RWPE2 (cell line): ENCODE measurements at places on chromosomes 2 and 18.

GRCh38 chr2:129337076-129337475, 642.4 kb upstream of the RAB6C start:
- no peak for DNase-seq

DNA sequence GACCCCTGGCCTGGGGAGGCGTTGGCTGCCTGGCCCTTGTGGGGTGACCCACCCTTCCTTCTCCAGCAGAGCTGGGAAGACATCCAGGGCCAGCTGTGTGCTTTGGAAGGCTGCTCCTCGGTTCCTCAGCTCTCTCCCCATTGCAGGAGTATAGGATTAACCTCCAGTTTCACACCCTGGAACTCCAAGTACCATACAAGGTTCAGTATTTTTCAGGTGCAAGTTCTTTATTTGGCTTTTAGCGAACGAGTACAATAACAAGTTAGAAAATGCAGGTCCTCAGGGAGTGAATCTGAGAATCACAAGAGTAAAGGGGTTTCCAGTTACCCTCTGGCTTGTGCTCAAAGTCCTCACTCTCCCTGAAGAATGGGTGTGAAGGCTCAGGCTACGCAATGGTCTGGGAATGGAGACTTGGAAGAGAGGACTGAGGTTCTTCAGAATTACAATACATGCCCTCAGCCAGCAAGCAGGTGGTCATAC, 101.2 kb downstream of the APOB start:
- no peak for DNase-seq

DNA sequence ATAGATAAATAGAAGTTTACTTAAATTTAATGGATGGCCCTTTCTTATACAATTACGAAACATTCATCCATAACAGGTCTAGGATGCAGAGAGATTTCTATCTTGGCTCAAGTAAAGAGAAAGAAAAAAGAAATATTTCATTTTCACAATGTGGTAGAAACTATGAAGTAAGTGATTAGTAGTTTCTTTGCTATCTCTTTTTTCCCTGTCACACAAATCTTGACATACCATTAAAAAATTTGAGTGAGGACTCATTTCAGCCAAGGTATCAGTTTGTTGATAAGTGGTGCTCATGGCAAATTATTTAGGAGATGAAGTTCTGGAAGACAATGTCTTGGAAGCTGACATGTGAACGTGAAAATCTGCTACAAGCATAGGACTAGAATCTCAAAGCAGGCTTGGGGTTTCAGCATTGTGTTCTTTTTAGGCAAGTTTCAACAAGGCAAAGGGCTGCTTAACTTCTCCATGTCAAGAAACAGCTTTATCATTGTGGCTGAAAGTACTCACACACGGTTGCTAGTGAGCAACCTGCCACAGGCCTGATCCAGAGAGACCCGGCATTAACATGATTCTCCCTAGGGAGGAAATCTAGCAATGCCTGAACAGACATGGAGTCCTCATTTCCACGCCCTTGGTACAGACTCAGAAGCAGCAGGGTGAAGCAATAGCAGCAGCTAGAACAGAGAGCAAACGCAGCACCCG, 414.6 kb downstream of the DLGAP1 start:
- DNase-seq, result no peak

DNA sequence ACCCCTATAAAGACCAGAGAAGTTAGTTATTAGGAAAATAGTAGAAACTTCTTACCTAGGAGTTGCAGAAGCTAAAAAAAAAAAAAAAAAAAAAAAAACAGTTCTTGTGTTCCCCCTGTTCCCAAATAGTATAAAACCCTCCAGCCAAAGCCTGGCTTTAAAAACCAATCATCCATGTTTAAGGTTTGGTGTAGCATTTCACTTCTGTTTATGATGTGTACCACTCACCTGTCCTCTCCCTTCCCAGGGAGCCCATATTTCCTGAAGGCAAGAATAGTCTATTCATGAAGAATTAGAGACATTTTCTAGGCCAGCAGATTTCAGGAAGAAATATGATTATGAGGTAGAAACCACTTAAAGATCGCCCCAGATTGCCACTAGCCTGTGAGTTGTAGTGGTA, 273.6 kb downstream of the SETBP1 start:
- DNase-seq, result no peak

DNA sequence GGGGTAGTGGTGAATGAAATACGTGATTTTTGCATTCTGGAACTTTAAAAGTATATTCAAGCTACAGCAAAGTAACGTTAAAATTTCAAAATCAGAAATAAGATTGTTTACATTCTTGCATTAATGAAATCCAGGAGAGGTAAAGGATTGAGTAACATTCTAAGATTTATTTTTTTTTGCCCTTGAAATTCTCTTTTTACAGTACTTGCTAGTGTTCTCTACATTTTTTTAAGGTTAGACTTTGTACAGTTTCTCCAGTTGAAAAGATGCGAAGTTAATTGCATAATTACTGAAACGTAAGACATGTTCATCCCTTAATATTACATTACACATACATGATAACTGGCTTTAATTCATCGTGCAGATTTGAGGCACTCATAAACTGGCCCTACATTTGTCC, 74.5 kb downstream of the ACTR3 start:
- no peak for DNase-seq

DNA sequence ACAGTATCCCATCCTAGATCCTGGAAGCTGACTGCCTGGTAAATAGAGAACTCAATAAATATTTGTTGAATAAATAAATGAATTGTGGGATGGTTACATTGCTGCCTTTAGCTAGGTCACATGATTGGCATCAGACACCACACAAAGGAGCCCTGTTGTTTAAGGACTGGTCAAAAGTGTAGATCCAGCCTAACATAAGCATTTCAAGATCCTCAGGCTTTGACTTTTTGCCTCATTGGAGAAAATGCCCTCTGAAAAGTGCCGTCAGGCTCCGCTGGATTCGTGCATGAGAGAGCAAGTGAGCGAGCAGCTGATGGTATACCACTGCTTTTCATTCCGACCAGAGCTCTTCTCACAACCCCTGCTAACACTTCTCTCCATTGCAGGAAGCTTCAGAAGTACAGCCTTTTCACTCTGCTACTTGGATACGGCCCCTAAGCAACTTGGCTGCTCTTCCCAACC, 1.3 kb upstream of the ZNF24 start:
- no peak for DNase-seq

DNA sequence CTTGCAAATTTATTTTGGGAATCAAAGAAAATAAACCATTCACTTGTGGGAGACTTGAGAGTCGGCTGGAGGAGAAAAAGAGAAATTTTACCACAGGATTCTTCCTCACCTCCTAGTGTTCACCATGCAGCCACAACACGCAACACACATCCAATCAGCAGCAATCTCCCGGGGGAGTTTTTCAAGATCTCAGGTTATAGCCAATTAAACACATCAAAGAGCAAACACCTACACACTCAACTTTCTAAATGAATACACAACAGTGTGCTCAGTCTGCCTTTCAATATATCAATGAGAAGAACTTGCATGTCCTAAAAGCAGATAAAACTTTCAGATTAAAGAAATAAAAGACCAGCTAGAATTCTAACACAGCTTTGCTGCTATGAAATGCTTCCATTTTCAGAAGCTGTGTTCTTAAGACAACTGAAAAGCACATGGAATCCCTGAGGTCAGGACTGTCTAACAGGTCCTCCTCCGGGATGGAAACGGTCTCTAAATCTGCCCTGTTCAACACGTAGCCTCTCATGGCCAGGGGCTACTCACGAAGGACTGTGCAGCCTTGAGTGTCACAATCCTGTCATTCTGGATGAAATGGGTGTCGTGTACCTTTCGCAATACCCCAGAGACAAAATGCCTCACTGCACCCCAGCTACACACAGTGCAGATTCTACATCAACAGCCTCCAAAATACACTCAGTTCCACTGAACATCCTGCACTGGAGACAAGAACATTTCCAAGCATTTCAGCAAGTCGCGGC, 84.2 kb downstream of the ZNF516 start:
- DNase-seq, result no peak

DNA sequence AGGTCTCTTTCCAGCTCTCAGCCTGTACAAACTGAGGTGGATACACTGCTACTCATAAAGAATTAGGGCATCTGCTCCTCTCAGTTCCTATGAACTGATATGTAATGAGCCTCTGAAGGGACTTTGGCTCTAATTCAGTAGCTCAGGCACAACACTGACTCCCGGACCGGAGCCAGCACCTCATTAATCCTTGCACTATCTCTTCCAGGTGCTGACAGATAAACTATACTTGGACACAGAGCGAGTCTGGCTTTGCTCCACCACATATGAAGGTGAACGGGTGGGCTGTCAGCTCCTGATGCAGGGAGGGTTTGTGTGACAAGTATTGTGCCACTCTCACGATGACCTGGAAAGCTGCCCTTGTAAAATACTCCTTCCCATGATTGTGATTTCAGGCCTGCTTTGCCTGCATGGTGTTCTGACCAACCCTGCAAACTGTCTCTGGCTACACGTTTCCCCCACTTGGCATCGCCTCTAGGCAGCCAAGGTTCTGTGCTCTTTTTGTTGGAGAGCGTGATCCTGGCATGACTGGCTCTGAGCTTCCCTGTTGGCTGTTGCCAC, 111.6 kb upstream of the LMAN1 start:
- DNase-seq, result no peak

- no peak for DNase-seq
Measured at GRCh38 chr18:44598514-44598913, 82.2 kb upstream of the SETBP1 start.

DNA sequence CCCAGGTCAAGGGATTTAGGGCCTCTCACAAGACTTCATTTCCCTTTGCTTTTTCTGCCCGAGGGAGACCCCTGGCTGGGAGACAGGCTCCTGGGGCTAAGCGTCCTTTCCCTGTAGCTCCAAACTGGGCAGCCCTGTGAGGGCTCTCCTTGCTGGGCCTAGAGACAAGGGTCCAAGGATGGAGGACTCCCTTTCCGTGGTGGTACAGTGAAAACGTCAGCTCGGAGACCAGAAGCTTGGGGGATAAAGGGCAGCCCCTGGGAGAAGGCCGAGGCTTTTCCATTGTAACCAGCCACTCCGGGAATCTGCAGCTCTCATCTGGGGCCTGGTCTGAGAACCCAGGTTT, 2.3 kb downstream of the SIX2 start:
- DNase-seq, result no peak

DNA sequence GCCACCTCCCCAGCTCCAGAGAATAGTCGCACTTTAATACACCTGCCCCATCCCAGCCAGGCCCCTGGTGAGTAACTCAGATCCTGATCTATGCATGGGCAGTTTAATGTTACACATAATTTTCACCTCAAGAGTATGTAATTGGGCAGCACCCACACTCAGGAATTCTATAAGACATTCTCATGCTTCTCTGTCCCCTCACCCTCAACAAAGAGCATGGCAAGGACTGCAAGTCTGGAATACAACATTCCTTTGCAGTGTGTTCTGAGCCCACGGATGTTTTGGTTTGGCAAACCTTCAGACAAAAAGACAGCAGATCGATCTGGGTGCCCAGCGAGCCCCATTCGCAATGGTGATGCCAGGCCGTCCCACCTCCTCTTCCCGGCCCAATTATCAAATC, 4.9 kb upstream of the SLC14A1 start:
- no peak for DNase-seq

DNA sequence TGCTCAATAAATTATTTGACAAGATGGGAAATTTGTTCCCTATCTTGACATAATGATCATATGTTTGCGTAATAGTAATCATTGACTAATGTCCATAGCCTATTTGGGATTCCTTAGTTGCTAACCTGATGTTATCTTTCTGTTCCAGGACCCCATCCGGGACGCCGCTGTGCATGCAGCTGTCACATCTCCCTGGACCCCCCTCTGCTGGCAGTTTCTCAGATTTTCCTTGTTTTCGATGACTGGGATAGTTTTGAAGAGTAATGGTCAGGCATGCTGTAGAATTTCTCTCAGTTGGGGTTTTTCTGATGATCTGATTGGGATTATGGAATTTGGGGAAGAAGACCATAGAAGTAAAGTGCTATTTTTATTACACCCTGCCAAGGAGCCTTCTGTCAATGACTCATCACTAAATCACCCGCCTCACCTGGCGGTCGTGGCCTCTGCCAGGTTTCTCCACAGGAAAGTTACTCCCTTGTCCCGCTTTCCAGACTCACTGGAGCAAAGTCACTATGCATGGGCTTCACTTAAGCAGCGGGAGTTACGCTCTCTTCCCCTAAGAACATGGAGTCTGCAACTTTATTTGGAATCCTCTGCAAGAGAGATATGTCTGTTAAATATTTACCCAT, 19.9 kb upstream of the TMEM18 start:
- no peak for DNase-seq

DNA sequence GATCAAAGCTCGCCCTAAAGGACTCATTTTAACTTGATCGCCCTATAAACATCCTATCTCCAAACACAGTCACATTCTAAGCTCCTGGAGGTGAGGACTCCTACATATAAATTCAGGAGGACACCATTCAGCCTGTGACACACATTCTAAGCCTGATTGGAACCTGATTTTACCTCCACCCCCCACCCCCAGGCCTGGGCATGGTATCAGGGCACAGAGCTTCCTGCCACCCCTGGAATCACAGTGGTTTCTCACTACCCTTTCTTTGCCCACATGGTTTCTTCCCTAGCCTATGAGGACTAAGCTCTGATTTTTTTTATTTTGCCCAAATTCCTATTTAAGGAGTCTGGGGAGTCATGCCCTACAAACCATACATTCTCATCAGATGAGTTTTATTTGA, 428.1 kb upstream of the ID2 start:
- no peak for DNase-seq
